Upper lobe of left lung (tissue), 6 donors: ENCODE measurements at places on chromosomes 4 and X. TPM values are rescaled to one million over a fixed set of nuclear protein-coding genes. Genes with fewer than 3 reads are reported as not detected.

MAGEC2 gene
- not detected for total RNA-seq

DNA sequence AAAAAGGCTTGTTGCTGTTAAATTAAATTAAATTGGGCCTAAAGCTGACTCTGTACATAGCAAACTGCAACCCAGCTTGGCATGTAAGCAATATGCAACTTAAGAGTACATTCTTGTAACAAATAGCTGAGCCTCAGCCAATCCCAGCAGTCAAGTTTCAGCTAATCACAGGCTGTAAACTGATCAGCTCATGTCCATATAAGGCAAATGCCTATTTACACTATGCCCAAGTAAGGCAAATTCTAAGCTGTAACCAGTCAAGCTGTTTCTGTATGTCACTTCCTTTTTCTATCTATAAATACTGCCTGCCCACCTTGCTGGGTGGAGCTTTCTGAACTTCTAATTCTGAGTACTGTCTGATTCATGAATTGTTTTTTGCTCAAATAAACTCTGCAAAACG, 429.1 kb upstream of the FTHL17 start:
- no peaks in the 10 kb centered on the region for H3K27me3 ChIP-seq
- no peak overlapping the region for H3K27ac ChIP-seq
- H3K36me3 ChIP-seq: no peaks in the 10 kb centered on the region

DNA sequence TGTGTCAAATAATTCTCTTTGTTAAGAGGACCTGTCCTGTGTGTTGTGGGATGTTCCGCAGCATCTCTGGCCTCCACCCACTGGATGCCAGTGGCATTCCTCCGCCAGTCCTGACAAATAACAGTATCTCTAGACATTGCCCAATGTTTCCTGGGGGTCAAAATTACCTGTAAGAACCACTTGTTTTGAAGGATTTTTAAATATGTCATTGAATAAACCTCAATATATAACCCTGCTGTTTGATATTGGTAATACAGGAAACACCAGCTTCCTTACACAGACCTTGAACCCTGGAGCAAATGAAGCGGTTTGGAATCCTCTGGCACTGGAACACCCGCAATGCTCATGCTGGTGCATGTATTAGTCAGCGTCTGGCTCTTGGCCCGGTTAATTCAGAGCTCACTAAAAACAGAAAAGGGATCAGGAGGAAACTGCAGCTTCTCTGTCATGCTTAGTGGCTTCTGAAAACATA, 101.3 kb downstream of the TBL1X start:
- H3K27me3 ChIP-seq: no peaks in the 10 kb centered on the region
- no peak overlapping the region for H3K27ac ChIP-seq
- DNase-seq: no peak

GRCh38 chrX:80026116-80026515, 11.6 kb downstream of the TBX22 start:
- no peaks in the 10 kb centered on the region for H3K4me1 ChIP-seq
- H3K4me3 ChIP-seq: no peak overlapping the region
- H3K27ac ChIP-seq: no peak overlapping the region

GRCh38 chrX:101219864-101220346, 319 bp downstream of the DRP2 start:
- no peak for DNase-seq
- no peak overlapping the region for H3K4me3 ChIP-seq
- no peaks in the 10 kb centered on the region for H3K36me3 ChIP-seq
- no peaks in the 10 kb centered on the region for H3K4me1 ChIP-seq

DNA sequence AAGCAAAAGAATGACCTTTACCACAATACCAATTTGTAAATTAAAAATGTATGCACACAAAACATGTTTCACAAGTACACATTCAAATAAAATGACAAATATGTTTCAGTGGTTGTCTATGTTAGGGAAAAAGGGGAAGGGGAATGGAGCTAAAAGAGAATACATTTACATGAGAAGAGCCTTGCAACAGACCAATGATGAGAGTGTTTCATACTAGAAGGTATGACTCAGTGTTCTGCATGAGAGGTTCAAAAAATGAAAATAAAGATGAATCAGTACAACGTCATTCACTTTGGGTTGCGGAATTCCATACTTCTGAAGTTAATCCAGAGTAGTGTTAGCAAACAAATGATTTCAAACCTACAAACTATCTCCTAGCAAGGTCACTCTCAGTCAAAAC, 51.7 kb downstream of the RPGR start:
- H3K4me1 ChIP-seq: no peaks in the 10 kb centered on the region
- no peaks in the 10 kb centered on the region for H3K27me3 ChIP-seq
- H3K27ac ChIP-seq: no peak overlapping the region
- H3K4me3 ChIP-seq: no peak overlapping the region

GPR143 gene
- 0.59 TPM for total RNA-seq
